ENCODE measurements at places on chromosomes 5 and 9. TPM values are rescaled to one million over a fixed set of nuclear protein-coding genes. Genes with fewer than 3 reads are reported as not detected.

The LECT2 gene
- not detected for total RNA-seq

The MAPKAP1 gene
- 58.4 TPM for total RNA-seq

The MYMK gene
- not detected for total RNA-seq

The LCN1 gene
- not detected for total RNA-seq

The NRG2 gene
- 0.57 TPM for total RNA-seq

The FAM120A gene
- total RNA-seq, result 142 TPM

The SCAI gene
- 2.3 TPM for total RNA-seq

The MORN5 gene
- 0.49 TPM for total RNA-seq

The ROR2 gene
- total RNA-seq, result not detected

The CRHBP gene
- 0.49 TPM for total RNA-seq

The SLC28A3 gene
- total RNA-seq, result not detected

The MGAT1 gene
- total RNA-seq, result 116 TPM

The PCDHGA12 gene
- 6.2 TPM for total RNA-seq

The WHRN gene
- under 0.01 TPM for total RNA-seq

The ENTPD8 gene
- 0.16 TPM for total RNA-seq

The GRXCR2 gene
- total RNA-seq, result not detected

The NEUROG1 gene
- total RNA-seq, result not detected

The GTF2H2 gene
- 6.5 TPM for total RNA-seq

The ANKRD31 gene
- under 0.01 TPM for total RNA-seq

The SMIM33 gene
- not detected for total RNA-seq

The SPINK7 gene
- total RNA-seq, result not detected

The C9orf50 gene
- total RNA-seq, result under 0.01 TPM

The PDCD1LG2 gene
- total RNA-seq, result 7.0 TPM

The ACTBL2 gene
- total RNA-seq, result under 0.01 TPM

The GLDC gene
- total RNA-seq, result 4.3 TPM

The EGFLAM gene
- total RNA-seq, result 0.49 TPM

The PCDHGB1 gene
- total RNA-seq, result 2.8 TPM

The FLT4 gene
- total RNA-seq, result 78.0 TPM

The DDX46 gene
- 26.5 TPM for total RNA-seq

The SCGB3A1 gene
- total RNA-seq, result 0.32 TPM

The KCNV2 gene
- total RNA-seq, result not detected

The DAB2IP gene
- total RNA-seq, result 16.7 TPM

The PCDH1 gene
- total RNA-seq, result 196 TPM

The IL3 gene
- not detected for total RNA-seq

The NR6A1 gene
- 0.32 TPM for total RNA-seq

The PPP3R2 gene
- not detected for total RNA-seq

The PCDHGC5 gene
- total RNA-seq, result 0.32 TPM

The SPATA31C1 gene
- not detected for total RNA-seq

The TRIM7 gene
- total RNA-seq, result 2.0 TPM

The FOXD4L5 gene
- under 0.01 TPM for total RNA-seq

The IRX2 gene
- total RNA-seq, result not detected

The CLIC3 gene
- total RNA-seq, result not detected

The SLC36A2 gene
- total RNA-seq, result not detected

The CD274 gene
- total RNA-seq, result 29.0 TPM

The MEIKIN gene
- not detected for total RNA-seq

The TSSK1B gene
- not detected for total RNA-seq

The HSPB3 gene
- total RNA-seq, result not detected

The KIF4B gene
- 0.38 TPM for total RNA-seq
